RWPE2 (cell line): ENCODE measurements at places on chromosomes 4 and X.

DNA sequence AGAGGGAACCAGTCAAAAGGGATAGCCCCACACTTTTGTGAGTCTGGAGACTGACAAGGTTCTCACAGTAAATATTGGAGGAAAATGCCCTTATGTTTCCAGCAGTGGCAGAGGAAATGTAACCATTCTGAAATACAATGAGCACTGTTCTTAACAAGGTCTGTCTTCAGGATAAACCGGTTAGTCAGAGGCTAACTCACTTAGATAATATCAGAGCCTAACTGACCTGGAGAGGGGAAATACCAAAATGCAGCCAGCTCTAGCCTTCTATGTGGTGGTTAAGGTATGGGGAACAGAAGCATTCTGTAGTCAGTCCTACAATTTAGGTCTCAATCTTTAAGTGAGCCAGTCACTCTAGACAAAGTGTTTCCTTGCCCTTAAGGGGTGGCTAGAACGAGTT is 70.8 kb downstream of the TBCK start:
- DNase-seq, result no peak

DNA sequence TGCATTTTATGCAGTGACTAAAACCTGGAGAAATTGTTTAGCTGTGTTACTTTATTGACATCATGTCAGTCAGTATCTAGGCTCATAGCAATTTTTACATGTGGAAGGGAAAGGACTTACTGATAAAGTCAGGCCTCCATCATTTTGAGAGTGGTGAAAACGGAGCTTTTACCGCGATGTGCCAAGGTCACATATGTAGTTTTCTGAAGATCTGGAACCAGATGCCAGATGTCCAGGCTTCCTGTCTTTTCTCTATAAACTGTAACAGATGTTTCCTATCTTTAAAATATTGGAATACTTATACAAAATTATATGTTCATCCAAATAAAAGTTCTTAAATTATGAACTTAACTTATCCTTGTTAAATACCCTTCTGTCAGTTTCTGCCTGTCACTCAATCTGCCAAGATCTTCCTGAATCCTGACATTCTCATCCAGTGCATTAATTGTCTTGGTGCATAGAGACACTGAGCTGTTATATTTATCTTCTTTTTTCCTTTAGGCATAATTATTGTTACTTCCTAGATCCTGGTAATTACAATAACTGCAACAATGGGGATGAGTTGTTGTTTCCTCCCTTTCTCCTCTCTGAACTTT is 1646.2 kb upstream of the TENM3 start:
- no peak for DNase-seq

DNA sequence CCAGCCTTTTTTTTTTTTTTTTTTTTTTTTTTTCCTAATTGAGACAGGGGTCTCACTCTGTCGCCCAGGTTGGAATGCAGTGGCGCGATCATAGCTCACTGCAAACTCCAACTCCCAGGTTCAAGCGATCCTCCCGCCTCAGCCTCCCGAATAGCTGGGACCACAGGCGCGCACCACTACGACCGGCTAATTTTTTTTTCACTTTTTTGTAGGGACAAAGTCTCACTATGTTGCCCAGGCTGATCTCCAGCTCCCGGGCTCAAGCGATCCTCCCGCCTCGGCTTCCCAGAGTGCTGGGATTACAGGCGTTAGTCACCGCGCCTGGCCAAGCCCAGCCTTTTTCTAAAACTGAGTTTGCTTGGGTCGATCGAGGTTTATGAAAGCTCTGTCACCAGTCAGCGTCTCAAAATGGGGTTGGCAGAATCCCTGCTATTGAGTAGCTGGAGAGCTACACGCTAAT is 1.3 kb upstream of the OTUD5 start:
- DNase-seq, result no peak

GRCh38 chr4:25061602-25062001 is 30.9 kb upstream of the LGI2 start:
- no peak for DNase-seq

DNA sequence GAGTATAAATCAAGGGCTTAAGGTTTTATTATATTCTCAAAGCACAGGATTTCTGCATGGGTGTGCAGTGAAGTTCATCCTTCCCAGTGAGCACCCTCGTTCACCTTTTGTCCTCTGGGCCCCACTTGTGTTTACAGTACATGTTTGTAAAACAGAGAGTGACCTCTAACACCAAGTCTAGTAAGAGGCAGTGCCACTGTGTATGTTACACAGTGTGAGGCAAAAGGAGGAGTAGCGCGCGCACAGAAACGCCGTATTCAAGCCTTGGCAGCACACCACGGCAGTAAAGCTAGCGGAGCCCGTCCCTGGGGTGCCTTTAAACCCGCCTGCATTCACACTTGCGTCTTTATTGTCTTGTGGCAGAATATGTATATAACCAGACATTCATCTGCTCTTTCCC is 51.9 kb downstream of the CCNI start:
- DNase-seq, result no peak

- DNase-seq, result no peak
Observed at GRCh38 chr4:3062471-3062870, 11.9 kb downstream of the HTT-AS start.

GRCh38 chrX:110402850-110403221 is 44.2 kb downstream of the RTL9 start:
- no peak for DNase-seq

DNA sequence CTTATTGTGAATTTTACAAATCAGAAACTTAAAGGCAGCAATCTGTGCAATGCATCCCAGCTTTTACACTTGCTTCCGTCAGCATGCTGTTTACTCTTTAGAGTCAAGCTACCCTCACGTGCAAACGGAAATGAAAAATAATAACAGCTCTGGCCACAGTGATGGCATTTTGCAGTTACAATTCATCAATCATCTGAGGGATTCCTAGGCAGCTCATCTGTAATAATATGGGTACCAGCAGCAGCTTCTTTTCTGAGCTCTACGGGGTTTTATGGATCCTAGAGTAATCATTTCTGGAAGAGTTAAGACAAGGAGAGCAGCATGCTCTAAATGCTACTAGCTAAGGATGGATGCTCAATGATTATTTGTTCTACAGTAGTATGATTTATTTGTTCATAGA is 313.6 kb downstream of the AFF2 start:
- DNase-seq, result no peak
